Midbrain (tissue), 1 donor: ENCODE measurements at places on chromosomes 1 and 21.

GRCh38 chr1:69139007-69139406 lies 428.7 kb upstream of the LRRC7 start:
- peak; percentile 40 for DNase-seq

GRCh38 chr1:60225486-60225885 lies 151.9 kb upstream of the C1orf87 start:
- DNase-seq = no peak

- no peak for DNase-seq
These were observed 115.1 kb downstream of the SYT14 start for GRCh38 chr1:210053126-210053525.

GRCh38 chr1:241272828-241273227 lies 84.2 kb downstream of the RGS7 start:
- DNase-seq = no peak

GRCh38 chr1:181057079-181057478 lies 23.3 kb downstream of the MR1 start:
- no peak for DNase-seq

DNA sequence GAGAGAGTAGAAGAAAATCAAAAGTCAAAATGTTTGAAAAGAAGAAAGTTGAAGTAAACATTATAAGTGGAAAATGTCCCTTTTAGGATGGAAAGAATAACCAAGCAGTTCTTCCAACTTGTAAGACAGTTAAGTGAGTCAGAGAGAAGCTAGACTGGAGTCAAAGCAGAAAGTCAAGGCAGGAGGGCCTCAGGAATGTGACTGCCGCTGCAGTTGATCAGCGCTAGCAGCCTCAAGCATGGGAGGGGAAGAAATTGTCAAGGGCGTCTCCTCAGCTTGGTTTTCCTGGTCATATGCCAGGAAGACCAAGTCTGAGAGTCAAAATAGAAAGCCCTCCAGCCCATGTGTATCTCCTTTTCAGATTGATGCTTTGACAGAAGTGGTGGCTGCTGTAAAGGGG lies 23.2 kb downstream of the HAO2 start:
- no peak for DNase-seq

DNA sequence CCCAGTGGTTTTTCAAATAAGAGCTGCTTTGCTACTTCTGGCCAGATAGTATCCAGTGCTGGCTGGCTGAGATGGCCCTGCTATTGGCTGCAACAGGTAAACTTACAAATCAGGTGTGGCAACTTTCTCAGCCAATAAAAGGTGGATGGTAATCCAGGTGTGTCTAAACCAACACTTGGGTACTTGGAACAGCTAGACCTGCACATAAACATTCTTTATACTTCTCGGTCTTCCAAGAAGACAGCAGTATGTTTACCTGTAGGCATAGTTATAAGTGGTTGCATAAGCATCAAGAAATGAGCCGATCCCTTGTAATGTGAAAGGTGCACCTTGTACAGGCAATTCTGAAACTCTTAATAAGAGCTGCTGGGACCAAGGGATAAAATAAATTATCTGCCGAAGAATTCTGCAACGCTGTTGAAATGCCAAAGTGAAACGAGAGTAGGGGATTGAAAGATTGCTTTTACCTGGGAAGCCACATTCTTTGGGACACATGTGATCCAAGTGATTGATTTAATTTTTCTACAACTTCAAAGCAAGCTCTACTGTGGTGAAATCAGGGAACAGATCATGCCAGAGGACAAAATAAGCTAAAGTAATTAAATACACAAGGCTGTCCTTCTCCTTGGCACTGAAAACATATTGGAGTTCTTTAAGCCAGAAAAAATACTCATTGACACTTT lies at the start of gene CLDN8:
CLDN8 (minus strand) TSS at position 57 of the 683 bp plus-strand sequence. CDS start 172 bp downstream, outside the sequence.
- DNase-seq = no peak
